ENCODE measurements at places on chromosomes 13 and 19.

GRCh38 chr19:31940396-31940795 is 405.0 kb upstream of the ZNF507 start:
- DNase-seq, result no peak

DNA sequence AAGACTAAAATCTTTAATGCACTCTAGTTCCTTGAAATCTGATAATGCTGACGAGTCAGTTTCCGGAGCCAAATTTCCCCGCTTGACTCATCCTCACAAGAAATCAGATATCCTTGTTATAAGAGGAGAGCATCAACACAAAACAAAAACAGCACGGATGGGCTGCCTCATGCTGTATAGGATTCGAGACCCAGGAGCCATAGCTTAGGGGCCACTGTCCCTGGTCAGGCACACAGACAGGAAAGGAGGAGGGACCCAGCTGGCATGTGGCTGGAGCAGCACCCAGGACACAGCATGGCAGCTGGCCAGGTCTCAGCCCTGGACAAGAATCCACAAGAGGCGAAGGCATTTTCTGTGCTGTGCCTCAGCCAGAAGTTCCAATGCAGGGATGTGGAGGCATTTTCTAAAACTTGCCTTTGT is 110.2 kb upstream of the SPATA13 start:
- peak; percentile 73 for DNase-seq

- DNase-seq, result no peak
These were observed 7.9 kb upstream of the FRY start for GRCh38 chr13:32023698-32024097.

- no peak for DNase-seq
These were observed 34.5 kb upstream of the MRI1 start for GRCh38 chr19:13729859-13730258.

GRCh38 chr13:45522571-45522970 is 57.8 kb downstream of the COG3 start:
- no peak for DNase-seq

- DNase-seq, result no peak
These were observed 112.2 kb downstream of the IER2 start for GRCh38 chr19:13262450-13262849.

- no peak for DNase-seq
These were observed 20.9 kb downstream of the CARM1 start for GRCh38 chr19:10892256-10892655.

DNA sequence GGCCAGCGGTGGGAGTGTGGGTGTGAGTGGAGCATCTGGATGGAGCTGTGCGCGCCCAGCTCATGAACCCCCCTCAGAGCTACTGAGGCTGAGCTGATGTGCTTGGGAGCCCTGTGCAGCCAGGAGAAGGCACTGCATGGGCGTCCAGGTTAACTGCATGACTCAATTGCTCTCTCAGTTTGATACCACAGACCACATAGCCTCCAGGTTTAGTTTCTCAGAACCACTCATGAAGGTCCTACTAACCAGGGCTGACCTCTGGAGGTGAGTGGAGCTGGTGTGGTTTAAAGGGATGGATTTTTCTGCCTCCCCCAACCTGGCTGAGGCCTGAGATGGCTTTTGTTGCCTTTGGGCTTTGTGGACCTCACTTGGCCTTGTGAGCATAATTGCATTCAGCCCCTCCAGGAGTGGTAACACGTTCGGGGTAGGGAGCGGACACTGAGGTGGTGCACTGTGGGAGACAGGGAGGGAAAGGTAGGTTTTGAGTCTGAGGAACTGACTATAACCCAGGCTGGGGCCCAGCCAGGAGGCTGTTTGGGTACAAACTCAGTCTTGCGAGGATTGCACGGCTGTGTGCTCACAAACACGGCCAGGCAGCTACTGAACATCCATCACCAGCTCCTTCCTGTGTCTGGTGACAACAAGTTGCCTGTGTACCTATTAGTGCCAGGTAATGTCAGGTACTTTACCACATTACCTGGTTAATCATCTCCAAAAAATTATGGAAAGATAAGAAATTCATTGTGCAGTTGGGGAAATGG is 97.5 kb downstream of the RGCC start:
- no peak for DNase-seq

DNA sequence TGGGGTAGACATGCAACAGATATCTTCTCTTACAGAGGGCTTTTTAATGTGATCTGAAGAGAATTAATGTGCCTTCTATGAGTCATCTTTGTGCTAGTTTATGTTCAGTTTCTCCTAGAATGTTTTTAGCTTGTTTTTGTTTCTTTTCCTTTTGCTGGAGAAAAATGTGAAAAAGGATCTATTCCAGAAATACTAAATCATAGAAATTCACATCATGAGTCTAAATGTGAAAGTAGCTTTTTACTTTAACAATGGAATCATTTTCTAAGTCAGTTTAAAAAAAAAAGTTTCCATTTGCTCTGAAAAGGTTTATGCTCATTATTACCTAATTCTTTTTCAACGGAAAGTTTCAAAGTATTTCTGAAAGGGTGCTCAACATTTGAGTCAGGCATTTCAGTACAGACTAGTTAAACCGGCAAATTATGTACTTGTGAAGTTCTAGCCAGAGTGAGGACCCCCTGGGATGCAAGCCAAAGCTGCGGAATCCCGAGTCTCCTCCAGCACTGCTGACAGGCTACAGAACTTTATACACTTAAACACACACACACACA is 72.9 kb downstream of the SPATA13 start:
- DNase-seq, result no peak
